ENCODE measurements at places on chromosomes 2 and 18. TPM values are rescaled to one million over a fixed set of nuclear protein-coding genes. Genes with fewer than 3 reads are reported as not detected.

Gene IWS1
- total RNA-seq: 43.3 TPM

DNA sequence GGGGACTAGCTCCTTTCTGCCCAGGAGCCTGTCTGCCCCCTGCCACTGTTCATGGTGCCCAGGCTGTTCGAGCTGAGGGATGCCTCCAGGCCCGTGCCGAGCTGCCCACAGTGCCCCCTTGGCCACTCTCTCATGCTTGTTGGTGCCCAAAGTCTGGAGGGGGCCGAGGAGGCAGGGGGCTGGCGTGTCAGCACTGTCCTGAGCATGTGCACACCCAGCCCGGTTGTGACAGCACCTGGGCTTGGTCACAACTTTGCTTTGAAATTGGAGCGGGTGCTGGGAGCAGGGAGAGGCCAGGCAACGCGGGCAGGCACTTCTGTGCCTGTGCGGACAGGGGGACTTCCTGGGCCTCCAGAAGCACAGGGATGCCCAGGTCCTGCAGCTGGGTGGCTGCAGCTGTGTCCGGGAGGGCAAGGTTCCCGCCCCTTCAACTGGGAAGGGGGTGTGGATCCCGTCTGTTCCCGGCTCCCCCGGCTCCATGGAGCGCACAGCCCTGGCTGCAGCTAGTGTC is 22.2 kb upstream of the RAPGEF4 start:
- H3K27me3 ChIP-seq: peaks cover 4% of the 10 kb centered on the region
- no peak overlapping the region for H3K4me3 ChIP-seq
- no peak for DNase-seq
- H3K36me3 ChIP-seq: no peaks in the 10 kb centered on the region
- no peak overlapping the region for H3K27ac ChIP-seq

Gene ANKRD44
- 214 TPM for total RNA-seq

DNA sequence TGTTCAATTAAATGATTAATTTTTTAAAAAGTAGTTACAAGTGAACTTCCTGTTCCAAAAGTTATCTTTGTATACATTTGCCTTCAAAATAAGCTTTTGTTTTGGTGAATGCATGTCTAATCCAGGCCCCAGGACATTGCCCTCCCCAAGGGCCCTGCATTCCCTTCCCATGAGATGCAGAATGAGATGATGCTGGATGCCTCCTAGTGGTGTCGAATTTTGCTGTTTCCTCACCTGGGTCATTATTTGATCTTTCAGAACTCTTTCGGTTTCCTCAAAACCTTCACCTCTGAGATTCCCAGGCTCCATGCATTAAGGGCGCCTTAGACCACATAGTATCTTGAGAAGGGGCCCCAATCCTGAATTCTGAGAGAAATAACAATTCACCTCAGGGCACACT is 728.8 kb downstream of the CNTNAP5 start:
- no peak overlapping the region for H3K27ac ChIP-seq
- H3K27me3 ChIP-seq: no peaks in the 10 kb centered on the region
- no peak overlapping the region for H3K4me3 ChIP-seq
- no peak for DNase-seq
- H3K4me1 ChIP-seq: no peaks in the 10 kb centered on the region

DNA sequence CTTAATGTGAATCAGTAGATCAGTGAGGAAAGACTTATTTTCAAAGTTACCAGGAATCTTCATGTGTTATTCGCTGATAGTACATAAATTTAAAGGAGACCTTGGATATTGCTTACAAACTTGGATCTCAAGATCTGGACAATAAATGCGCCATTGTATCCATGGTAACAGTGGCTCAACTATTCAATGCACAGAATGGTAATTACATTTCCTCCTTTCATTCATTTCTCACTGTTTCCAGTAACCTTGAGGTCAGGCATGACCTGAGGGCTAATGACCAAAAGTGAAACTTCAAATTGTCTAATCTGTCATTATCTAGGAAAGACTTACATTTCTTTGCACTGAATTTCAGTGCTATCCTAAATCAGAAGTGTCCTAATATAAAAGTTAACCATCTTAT is 8.1 kb downstream of the LRP2 start:
- no peak for DNase-seq
- H3K4me3 ChIP-seq: no peak overlapping the region
- H3K27me3 ChIP-seq: peaks cover 23% of the 10 kb centered on the region

Gene CRYGD
- not detected for total RNA-seq

DNA sequence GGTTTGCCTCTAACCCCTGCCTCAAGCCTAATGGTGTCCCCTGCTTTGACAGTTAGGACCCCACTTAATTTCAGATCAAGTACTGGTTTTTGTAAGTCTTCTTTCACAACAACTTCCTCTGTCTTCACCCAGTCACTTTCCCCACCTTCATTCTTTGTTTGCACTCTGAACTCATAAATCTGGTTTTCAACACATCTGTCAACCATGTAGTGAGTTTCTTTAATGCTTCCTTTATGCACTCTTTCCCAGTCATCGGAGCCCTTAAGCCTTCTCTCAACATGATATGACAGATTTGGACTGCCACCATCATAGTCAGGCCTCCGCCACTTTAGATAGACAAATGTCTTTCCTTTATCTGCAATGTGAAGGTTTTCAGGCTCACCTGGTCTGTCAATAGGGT is 109.1 kb downstream of the PLEKHA3 start:
- no peak overlapping the region for H3K27ac ChIP-seq
- H3K4me3 ChIP-seq: no peak overlapping the region
- no peaks in the 10 kb centered on the region for H3K4me1 ChIP-seq
- DNase-seq: no peak
- no peaks in the 10 kb centered on the region for H3K27me3 ChIP-seq

DNA sequence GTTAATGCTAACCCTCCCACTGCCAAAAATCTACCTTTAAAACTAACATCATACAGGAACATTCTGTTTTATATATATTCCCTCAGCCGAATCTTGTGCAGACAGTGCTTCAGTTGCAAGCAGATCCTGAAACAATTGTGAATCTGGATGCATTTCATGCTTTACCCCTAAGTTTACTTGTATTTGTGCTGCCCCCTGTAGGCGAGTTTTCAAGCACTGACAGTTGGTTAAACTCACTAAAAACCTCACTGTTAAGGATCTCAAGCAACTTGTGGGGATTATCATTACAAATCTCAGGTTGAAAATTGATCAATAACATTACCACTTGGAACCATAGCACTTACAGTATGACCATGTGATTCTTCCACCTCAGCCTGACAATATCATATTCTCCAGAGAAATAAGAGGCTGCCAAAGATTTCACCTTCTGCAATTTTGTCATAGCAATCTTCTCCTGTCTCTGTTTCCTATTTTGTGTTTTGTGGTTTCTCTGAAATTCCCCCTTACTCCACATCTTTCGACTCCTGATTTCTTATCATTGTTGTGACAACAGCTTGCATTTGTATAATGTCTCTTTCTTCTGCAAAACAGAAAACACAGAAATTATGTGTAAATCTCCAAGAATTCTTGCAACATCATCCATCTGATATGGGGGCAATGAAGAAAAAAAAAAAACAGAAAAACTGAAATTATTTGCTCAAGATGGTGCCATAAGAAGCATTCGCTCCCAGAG is 354.6 kb upstream of the SETBP1 start:
- DNase-seq: no peak
- H3K4me3 ChIP-seq: no peak overlapping the region
- H3K27me3 ChIP-seq: no peaks in the 10 kb centered on the region
- H3K27ac ChIP-seq: no peak overlapping the region

Data from activated CD4-positive, alpha-beta memory T cell treated with anti-CD3 and anti-CD28 coated beads, Interleukin-2, amount 10 ng/mL, durations not matched to agents 7 days and 5 days (primary cell).